Brain microvascular endothelial cell (primary cell): ENCODE measurements at places on chromosomes 7 and 10.

DNA sequence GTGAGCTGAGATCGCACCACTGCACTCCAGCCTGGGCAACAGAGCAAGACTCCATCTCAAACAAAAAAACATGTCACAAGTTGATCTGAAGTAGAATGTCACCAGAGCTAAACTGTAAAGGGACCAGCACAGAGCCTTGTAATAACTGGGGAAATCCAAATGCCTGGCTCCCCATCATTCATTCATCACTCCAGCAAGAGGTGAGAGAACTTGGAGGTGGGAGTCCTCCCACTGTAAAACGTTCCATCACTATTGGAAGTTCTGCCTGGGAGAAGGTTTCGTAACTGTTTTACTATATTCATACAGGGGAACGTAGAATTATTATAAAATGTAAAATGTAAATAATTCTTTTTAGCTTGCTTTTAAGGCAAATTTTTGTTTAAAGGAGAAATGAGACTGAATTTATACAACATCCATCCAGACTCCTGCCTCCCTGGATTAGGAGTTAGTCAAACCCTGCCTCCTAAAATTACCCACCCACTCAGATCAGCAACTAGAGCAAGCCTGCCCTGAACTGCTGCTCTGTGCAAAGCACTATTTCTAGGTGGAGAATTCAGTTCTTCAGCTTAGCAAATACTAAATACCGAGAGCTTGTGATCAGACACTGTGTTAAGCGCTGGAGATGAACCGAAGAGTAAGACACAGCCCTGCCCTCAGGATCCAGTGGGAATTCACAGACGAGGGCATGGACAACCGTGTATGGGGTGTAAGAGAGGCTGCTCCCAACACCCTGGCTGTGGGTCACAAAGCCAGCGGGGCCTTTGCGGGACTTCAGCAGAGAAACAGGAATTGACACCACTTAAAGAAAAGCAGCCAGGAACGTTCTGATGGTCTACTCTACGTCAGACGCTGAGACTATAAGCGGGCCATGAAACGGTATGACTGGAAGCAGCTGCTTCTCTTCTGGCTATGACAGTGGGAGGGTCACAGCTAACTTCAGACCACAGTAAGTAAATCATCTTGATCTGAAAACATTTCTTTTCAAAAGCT is 208.3 kb downstream of the ZMYND11 start:
- DNase-seq, result no peak

- DNase-seq, result no peak
Measured at GRCh38 chr10:9305018-9305655, 1250.6 kb downstream of the GATA3 start.

GRCh38 chr10:89575031-89575430 is 39.6 kb upstream of the SLC16A12 start:
- no peak for DNase-seq

DNA sequence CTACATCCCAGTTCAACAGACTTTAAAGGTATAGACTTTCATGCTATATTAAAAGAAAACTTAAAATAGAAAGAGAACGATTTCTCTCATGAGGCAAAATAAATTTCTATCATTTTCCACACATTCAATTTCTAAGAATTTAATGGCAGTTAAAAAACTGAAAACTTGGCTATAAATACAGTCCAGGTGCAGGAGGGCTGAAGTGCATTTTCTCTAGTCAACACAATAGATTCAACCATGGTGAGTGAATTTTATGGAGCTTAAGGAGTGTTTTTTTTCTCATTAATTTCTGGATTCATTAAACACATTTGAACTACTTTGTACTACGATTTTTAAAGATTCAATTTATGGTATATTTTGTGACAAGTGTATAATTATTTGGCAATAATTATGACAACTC is 240.8 kb upstream of the SLC26A5 start:
- DNase-seq, result no peak

GRCh38 chr7:105596866-105597265 is 15.6 kb upstream of the EFCAB10 start:
- no peak for DNase-seq

DNA sequence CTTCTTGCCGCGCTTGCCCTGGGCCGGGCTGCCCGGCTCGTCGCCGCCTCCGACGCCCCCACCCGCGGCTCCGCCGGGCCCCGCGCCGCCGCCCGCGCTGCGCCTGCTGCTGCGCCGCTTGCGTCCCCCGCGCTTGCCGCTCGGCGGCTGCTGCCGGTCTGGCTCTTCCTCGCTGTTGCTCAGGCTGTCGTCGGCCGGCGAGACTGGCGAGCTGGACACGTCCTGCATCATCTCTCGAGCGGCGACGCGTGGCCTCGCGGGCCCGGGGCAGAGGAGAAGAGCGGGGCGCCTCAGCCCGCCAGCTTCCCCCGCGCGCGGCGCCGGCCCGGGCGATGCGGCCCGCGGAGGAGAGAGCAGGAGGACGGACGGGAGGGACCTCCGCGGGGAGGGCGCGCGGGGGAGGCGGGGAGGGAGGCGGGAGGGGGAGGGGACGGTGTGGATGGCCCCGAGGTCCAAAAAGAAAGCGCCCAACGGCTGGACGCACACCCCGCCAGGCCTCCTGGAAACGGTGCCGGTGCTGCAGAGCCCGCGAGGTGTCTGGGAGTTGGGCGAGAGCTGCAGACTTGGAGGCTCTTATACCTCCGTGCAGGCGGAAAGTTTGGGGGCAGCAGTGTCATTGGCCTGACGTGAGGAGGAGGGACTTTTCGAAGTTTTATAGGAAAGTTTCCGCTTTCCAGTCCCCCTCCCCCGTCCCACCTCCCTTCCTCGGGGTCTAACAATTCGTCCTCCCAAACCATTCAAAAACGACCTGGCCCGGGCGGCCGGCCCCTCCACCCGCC is at the start of gene TWIST1:
Gene TWIST1, minus strand, starts transcription at position 546 of the 779 bp plus-strand sequence. Its CDS starts 315 bp downstream, at position 231.
- peak; percentile 86 for DNase-seq

GRCh38 chr7:36191292-36191920 is 38.4 kb downstream of the EEPD1 start:
- no peak for DNase-seq

GRCh38 chr7:154559454-154559853 is 443.5 kb downstream of the PAXIP1 start:
- DNase-seq, result no peak

DNA sequence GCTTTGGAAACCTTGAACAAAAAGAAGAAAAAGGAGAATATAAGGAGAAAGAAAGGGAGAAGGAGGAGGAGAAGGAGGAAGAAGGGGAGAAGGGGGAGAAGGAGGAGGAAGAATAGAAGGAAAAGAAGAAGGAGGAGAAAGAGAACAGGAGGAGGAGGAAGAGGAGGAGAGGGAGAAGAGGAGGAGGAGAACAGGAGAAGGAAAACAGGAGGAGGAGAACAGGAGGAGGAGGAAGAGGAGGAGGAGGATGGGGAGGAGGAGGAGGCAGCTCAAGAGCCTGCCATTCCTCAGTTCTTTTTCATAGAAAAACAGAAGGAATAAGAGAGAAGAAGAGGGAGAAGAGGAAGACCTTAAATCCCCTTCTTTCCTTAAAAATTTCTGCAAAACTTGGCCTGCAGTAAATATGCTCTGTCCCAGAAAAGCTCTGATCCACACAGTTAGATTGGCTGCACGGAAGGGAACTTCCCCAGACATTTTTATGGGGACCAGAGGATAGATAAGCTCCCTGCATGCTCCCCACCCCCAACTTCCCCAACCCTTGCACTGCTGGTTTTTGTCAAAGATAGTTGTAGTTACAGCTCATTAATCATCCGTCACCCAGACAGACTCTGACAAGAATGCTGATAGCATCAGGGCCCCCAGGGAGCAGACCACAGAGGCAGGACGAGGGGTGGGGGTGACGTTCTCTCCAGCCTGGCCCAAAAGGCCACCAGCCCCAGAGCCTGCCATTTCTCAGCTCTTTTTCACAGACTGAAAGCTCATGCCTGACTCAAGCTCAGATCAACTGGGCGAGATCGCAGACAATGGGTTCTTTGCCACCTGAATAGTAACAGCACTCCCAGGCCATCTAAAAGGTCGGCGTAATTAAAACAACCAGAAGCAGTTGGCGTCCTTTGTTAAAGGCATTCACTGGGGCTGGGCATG is 34.5 kb upstream of the LYZL1 start:
- DNase-seq, result peak; percentile 95

DNA sequence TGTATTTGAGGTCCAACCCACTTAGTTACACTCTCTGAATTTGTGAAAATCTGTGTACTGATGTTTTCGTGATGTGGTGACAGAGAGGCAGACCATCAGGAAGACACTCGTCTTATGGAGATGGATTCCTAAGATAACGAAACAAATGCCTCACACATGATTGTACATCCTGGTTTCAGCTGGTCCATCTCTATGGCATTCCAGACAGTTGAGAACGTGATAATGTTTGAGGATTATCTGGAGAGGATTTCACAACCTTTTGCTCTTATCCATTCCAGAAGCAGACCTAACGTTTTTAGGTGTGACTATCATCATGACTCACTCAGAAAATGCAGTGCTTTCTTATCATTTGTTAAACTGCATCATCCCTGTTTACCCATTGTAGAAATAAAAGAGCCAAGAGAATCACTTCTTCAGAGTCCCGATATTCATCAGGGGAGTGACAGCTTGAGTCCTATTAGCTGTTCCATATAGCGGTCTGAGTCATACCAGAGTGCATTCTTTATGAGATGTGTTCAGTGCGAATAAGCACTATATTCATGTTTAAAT is 74.5 kb downstream of the BMPER start:
- peak; percentile 95 for DNase-seq

GRCh38 chr10:58996866-58997265 is 179.6 kb upstream of the PHYHIPL start:
- DNase-seq, result no peak

DNA sequence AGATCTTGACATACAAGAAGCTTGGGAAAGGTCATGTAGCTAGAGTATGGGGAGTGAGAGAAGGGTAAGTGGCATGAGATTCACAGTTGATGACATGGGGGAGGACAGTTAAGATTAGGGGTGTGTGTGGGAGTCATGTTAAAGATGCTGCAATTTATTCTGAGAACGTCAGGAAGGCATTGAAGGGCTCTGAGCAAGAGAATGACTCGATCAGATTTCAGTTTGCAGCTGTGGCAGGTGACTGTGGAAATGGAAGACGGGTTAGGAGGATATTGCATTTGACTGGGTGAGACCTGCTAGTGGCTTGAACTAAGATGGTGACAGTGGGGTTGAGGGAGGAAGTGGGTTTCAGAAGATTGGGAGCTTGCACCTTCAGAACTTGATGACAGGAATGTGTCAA is 5.6 kb downstream of the CDC123 start:
- no peak for DNase-seq

DNA sequence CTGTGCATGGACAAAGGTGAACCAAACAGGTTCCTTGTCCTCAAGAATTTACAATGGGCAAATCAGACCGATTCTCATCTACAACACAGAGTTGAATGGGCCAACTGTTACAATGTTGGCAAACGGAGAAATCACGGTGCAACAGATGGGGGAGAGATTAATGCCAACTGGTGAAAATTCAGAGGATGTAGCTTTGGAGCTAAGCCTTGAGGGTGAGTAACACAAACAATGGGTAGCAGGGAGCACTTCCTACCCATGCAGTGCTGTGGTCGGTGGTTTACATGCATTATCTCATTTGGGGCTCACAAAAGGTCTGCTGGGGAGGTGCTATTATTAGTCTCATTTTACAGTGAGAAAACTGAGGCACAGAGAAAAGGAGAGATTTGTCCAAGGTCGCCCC is 902 bp upstream of the NFE2L3 start:
- DNase-seq, result no peak

DNA sequence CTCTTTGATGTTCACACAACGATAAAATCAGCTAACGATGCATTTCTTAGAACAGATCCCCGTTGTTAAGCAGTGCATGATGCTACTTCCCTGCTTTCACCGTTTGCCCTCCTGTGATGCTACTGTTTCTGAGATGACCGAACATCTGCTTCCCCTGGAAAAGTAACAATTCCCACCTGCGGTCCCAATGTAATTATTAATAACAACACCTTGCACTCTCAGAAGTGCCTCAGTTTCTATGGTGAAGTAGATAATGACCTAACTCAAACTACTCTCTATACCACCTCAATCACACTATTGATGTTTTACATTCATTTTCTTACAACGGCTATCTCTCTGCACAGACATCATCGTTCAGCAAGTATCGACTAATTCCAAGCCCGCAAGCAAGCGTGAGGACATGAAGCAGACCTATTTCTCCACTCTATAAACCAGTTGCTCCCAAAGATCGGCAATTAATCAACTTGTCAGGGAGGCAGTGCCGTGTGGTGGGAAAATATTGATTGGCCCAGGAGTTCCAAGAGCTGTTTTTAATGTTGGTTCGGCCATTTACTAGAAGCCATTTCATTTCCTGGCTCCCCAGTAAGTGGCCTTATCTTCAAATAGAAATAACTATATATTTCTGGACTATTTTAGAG is 42.7 kb downstream of the FAM107B start:
- DNase-seq, result no peak

DNA sequence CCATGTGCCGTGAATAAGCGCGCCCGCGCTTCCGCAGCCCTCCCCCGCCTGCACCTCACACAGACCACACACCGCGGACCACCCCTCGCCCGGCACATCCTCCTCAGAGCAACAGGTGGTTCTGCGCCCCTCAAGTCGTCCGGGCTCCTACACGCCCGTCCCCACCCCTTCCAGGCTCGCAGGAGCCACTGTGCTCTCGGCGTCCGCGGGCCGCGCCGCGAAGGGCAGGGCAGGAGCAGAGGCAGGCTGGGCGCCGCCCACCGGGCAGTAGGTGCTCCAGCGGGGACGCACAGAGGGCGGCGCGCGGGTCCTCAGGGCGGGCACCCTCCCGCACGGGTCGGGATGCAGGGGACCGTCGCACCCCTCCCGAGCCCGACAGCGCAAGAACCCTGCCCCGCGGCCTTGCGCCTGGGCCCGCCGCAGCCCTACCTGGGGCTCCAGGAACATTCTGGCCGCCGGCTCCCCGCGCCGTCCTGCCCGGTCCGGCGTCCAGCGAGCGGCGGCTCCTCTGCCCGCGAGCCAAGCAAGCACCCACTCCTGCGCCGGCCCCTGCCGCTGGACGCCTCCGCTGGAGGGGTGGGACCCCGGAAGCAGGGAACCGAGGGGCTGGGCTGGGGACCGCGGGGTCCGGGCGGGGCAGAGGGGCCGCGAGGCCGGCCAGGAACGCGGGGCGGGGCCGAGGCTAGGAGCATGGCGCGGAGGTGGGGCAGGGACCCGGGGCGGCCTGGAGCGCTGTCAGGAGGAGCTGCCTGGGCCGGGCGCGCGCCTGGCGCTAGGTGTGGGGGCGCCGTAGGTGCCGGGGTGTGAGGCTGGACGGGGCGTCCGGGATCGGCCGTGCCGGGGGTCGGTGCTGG is 37.4 kb downstream of the RASGEF1A start:
- DNase-seq, result no peak

GRCh38 chr10:122674781-122675180 is 24.9 kb downstream of the C10orf120 start:
- no peak for DNase-seq

GRCh38 chr10:115857856-115858255 is 415.1 kb downstream of the GFRA1 start:
- DNase-seq, result no peak

DNA sequence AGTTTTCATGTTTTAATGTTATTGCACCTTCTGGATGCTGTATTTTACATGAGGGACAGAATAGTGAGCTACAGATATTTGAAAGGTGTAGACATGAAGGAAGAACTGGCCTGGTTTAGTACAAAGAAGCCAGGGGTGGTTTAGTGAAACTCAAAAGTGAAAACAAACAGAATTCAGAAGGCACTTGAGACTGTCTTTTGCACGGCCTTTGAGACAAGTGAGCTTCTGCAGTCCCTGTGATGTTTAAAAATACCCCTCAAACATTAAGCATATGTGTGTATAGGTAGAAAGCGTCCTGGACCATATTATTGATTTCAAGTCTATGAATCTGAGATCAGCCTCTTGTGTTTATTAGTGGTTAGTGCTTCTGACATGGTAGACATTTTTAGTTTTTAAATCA is 118.9 kb downstream of the CDK14 start:
- no peak for DNase-seq
